ENCODE measurements at places on chromosomes 6 and 20.

DNA sequence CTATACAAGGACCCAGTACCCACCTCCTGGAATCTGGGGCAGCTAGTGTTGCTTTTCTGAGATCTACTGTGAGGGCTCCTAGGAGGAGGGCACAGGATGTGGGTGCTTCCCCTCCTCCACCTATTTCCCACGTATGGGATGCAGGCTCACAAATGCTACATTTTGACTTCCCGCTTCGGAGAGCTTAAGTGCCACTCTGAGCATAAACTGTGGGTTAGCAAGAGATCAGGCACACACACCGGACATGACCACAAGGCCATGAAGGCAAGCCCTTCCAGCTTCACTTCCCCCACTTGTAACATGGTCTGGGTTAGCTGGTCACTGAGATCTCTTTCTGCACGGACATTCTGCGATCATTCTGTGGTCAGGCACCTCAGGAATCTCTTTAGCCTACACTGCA lies 15.7 kb upstream of the TGM3 start:
- no peak for DNase-seq

DNA sequence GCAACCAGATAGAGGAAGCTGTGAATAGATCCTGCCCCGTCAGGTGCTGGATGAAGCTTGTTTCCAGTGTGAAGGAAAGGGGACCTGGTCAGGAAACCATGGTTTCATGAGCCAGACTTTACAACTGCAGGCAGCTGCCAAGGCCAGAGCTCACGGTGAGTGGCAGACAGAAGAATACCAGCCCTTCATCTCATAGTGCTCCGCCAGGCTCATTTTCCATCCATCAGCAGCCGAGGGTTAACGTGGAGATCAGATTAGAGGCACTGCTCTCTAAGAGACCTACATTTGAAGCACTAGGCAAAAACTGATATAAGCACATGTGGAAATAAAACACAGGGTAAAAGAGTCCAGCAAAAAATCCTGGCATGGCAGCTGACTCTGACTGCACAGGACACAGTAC lies 172.4 kb downstream of the CD24 start:
- no peak for DNase-seq

DNA sequence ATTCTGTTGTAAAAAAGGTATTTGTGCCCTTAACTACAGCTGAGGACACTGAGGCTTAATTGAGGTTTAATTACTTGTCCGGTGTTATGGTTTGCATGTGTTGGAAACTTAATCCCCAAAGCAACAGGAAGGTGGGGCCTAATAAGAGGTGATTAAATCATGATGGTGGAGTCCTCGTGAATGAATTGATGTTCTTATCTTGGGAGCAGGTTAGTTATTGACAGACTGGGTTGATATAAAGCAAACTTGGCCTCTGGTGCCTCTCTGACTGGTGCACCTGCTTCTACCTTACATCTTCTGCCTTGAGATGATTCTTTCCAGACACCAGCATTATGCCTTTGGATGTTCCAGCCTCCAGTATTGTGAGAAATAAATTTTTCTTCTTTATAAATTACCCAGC lies 306.5 kb upstream of the HS3ST5 start:
- DNase-seq: no peak

DNA sequence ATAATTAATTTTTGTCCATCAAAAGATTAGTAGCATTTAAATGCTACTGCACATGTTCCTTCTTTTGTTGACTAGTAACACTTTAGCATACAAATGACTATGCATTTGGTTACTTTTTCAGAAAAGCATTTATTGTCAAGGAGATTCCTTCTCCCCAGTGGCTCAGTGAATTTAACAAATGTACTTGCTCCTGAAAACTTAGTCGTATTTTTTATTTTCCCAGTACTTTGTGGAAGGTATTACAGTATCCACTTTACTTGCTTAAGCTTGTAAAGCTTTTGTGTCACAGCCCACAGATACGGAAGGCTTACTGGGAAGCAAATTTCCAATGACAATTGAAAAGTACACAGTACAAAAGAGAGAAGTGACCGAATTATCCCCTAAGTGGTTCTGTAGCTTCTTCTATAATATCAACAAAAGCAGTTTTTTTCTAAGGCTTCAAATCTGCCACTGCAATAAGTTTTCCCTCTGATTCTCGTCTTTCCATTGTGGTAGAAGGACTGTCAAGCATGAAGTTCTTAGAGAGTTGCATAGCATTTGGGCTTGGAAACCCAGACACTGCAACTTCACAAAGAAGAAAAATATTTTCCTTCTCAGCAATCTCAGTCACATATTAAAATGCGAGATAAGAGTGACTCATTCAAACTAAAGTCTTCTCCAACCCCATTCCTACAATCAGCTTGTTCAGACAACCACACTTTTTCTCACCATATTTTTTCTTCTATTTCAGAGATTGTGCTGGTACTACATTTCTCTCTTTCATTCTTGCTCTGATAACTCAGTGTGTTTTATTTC lies 431.2 kb downstream of the GRIK2 start:
- no peak for DNase-seq

- no peak for DNase-seq
Observed at GRCh38 chr6:167665698-167666330, 160.9 kb upstream of the AFDN start.

- no peak for DNase-seq
Observed at GRCh38 chr6:89895276-89895874, 1.1 kb downstream of the GJA10 start.

GRCh38 chr6:110708295-110708950 lies 106.8 kb downstream of the CDK19 start:
- DNase-seq: no peak

- DNase-seq: no peak
Observed at GRCh38 chr6:106967936-106968555, 6.5 kb downstream of the CD24 start.

DNA sequence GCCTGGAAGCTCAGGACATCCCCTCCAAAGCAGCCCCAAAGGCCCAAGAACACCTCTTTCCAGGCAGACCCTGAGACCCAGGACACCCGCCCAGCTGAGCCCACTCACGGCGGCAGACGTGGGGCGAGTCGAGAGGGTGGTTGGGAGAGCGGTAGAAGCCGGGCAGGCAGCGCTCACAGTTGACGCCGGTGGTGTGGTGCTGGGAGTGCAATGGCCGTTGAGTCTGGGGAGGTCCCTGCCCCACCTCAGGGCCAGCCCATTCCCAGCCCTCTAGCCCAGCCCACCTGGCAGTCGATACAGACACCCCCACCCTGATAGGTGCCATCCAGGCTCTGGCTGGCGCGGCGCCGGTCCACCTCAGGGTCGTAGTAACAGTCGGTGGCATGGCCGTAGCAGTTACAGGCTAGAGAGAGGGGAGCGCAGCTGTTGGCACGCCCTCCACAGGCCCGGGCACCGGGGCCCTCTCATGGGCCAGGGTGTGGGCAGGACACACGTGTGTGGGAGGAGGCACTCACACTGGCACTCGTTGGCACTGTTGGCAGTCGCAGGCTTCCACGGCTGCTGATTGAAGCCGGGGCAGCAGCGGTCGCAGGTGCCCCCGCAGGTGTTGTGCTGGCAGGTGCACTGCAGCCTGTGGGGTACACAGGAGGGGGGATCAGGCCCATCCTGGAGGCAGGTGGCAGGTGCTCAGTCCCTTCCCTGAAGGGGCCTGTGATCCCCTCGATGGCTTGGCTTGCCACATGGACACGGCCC lies 20.5 kb downstream of the LAMA5 start:
- no peak for DNase-seq

- DNase-seq: no peak
Observed at GRCh38 chr6:162151021-162151665, 576.4 kb downstream of the PRKN start.

GRCh38 chr6:169220068-169220964 lies 33.3 kb downstream of the THBS2 start:
- DNase-seq: no peak

GRCh38 chr6:50437901-50438300 lies 275.4 kb upstream of the TFAP2D start:
- DNase-seq: no peak

DNA sequence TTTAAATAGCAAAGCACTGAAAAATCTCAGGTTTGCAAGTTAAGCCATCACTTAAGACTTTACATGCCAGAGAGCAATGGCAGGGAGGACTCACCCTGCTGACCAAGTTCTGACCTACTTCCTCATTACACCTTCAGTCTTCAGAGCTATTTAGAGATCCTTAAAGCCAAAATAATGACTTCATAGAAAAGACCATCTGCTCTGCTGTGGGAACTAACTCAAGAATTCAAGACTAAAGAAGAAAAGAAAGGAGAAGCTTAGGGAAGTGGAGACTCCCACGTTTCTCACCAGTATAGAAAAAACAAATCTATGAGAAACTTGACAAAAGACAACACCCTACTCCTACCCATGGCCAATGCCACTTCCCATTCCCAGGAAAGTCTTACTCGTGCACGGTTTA lies 28.6 kb downstream of the XPO5 start:
- no peak for DNase-seq

DNA sequence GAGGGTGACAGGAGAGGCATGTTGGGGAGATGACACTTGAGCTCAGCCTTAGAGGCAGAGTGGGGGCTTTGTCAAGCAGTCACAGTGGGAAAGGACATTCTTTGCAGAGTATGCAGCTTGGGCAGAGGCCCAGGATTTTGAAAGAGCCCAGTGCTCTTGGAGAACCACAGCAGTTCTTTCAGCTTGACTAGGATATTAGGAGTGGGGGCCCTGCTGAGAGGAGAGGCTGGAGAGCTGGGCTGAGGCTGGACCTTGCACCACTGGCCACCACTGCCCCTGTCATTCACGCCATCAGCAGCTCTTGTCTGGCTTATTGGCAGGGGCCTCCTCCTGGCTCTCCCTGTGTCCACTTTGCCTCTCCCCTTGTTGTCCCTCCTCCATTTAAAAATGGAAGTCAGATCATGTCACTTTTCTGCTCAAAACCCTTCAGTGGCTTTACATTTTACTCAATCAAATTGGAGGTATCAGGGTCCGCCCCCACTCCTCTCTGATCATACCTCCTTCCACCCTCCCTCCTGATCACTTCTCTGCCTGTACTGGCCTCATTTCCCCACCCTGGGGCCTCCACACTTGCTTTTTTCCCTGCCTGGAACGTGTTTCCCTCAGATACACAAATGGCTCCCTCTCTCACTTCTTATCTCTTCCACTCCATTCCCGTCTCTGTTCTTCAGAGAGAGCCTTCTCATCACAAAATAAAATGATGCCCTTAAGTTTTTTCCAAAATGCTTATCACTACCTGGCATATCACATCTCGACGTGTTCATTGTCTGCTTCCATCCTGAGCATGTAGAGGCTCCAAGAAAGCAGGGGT lies 10.5 kb downstream of the MANBAL start:
- no peak for DNase-seq

DNA sequence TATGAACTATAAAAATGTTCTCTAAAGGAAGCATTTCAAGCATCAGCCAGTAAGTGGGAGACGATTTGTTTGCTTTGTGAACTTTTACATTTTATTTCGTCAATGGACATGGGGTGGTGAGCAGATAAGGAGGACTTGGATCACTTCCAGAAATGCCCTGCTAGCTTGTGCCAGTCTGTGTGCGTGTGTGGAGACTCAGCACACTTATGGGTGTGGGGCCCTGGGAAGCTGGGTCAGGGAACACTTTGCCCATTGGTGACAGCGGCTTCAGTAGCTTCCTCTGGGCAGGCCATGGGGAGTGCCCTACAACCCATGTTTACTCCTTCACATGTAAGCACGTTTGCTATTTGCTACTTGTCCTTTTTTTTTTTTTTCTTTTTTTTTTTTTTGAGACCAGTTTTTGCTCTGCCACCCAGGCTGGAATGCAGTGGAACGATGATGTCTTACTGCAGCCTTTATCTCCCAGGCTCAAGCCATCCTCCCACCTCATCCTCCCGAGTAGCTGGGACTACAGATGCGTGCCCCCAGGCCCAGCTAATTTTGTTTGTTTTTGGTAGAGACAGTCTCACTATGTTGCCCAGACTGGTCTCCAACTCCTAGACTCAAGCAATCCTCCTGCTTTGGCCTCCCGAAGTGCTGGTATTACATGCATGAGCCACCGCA lies 24.2 kb downstream of the PRDM1 start:
- no peak for DNase-seq

- DNase-seq: no peak
Observed at GRCh38 chr20:23125625-23126191, 39.6 kb upstream of the CD93 start.

DNA sequence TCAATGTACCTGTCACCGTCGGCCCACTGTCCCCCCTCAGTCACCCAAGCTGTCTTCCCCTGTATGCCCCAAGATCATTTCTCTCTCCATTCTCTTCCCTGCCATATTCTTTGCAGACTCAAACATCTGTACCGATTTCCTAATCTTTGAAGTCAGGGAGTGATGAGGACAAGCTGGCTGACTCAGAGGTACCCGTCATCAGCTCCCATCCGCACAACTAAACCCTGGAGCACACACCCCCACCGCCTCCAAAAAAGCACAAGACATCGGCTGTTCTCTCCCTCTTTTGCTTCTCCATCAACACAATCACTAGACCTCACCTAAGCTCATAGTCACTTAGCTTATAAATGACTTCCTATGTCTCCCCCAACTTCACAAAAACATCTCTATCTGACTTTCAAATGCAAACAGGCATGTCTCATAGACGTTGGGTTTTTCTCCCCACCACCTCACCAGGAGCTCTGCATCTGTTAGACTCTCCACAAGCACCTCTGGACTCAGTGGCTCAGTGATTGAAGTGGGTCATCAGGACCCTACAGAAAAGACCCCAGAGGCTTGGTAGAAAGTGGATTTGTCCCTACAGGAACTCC lies 11.5 kb upstream of the NFATC2 start:
- DNase-seq: no peak

DNA sequence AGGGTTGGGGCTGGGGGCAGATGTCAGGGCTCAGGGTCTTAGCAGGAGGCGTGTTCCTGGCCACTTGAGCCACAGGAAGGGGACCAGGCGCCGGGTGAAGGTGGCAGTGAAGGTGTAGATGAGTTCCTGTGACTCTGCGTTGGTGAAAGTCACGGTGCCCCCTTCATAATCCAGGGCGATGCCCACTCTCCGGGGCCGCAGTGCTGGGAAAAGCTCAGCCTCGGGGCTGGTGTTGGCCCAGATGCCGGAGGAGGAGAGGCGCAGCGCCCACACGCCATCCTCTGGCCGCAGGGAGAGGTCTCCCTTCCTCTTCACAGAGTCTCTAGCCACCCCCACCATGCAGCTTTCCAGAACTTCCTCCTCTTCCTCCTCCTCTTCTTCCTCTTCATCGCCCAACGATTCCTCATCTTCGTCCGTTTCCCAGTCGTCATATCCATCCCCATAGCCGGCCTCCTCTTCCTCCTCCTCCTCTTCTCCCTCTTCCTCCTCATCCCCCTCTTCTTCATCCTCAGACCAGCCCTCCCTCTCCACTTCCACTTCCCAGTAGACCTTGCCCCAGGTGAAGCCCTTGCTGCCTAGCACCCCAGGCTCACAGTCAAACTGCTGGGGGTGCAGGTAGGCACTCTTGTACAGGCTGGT lies 22.6 kb downstream of the TRIM15 start:
- DNase-seq: no peak

DNA sequence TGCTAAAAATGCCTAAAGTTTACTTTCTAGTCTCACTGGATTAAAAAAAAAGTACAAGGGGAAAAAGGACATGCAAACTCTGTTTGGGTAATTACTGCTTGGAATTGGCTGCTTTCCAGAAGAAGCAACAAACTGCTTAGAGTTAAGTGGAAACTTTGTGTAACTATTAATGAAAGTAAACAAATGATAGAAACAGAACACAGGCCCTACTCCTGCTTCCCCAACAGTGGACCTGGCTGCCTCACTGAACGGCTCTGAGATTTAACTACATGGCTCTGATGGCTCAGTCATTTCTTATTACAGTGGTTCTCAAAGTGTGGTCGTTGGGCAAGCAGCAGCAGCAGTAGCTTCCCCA lies 108.5 kb downstream of the MAN1A1 start:
- no peak for DNase-seq

- no peak for DNase-seq
Observed at GRCh38 chr6:35382015-35382414, 39.7 kb downstream of the PPARD start.

- no peak for DNase-seq
Observed at GRCh38 chr20:6768228-6769140, 998 bp downstream of the BMP2 start.

Measured in WERI-Rb-1 (cell line).